ENCODE measurements at places on chromosomes 16 and 17.

GRCh38 chr16:628321-629061, 2.3 kb upstream of the WFIKKN1 start:
- DNase-seq = peak; percentile 29

DNA sequence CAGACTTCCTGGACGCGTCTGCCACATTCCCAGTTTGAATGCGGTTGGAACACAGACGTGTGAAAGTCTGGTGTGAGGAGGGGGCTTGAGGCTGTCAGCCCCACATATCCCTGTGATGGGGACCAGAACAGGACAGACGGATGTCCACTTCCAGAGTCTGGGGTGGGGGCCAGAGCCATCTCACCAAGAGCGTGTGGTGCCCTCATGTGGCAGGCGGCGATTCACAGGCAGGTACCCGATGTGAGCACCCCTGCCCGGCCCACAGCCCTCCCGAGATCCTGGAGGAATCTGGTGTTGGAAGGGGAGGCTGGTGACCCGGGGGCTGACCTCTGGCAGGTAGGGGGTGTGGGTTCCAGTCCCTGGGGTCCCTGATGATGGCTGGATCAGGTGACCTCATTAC, 51.5 kb downstream of the ENGASE start:
- DNase-seq = peak; percentile 62

GRCh38 chr17:35588196-35588920, 1.2 kb downstream of the AP2B1 start:
- DNase-seq = no peak

DNA sequence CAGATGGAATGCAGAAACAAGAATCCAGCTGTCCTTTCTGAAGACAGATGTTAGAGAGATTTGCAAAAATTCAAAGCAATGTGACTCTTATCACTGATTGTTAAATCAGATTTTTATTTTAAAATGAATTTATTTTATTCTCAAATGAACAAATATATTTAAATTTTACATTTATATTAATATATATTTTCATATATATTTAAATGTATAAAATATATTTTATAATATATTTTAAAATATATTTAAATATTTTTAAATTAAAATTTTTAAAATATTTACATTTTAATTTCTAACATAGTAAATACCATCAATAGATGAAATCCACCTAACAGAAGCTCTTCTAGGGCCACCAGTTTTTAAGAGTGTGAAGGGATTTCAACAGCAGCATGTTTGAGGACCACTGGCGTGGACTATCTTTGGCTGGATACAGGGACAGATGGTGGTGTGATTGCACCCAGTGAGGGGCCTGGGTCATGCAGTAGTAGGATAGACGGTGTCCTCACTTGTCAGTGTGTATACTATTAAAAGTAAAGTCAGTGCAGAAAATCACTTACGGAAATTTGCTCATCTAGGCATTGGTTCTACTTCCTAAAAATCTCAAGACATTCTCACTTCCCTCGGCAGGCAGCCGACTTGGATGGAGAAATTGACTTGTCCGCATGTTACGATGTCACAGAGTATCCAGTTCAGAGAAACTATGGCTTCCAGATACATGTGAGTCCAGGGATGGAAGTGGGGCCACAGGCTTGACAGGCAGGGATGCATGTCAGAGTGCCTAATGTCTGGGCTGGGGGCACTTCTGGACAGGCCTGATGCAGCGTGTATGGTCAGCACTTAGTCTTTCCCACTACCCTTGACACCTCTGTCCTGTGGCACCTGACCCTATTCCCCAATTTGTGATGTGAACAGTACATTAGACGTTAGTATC, 56.3 kb downstream of the PLD6 start:
- no peak for DNase-seq

GRCh38 chr17:65856865-65857264, 295.4 kb upstream of the AXIN2 start:
- DNase-seq = no peak

DNA sequence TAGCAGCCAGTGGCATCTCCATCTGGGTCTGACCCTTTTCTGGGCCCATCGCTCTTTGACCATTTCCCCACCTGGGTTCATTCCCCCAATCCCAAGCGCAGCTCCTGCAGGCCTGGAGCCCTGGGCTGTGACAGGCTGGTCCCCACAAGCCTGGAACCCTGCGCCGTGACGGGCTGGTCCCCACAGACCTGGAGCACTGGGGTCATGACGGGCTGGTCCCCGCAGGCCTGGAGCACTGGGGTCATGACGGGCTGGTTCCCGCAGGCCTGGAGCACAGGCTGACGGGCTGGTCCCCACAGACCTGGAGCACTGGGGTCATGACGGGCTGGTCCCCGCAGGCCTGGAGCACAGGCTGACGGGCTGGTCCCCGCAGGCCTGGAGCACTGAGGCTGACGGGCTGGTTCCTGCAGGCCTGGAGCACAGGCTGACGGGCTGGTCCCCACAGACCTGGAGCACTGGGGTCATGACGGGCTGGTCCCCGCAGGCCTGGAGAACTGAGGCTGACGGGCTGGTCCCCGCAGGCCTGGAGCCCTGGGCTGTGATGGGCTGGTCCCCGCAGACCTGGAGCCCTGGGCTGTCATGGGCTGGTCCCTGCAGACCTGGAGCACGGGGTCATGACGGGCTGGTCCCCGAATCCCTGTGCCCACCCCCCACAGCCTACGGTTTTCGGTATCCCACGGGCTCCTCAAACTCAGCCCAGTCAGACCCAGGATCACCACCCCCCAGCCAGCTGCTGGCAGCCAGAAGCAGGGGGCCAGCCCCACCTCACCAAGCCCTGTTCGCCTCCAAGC, 16.6 kb downstream of the TMC6 start:
- DNase-seq = no peak

DNA sequence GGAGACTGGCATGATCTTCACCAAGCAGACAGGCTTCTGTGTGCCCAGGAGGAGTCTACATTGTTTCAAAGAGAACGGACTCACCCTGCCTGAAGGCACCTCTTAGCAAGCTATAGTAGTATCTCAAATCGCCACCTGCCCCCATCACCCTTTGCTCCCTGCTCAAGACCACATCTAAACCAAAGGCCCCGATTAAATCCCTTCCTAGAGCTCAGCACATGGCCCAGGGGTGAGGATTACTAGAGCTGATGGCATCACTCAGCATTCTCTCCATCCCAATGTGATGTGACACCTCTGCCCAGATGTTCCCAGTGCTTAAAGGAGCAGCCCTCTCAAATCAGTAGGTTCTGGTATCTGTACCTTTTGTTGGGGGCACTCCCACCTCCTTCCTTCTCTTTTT, 8.0 kb upstream of the CDC42EP4 start:
- no peak for DNase-seq

GRCh38 chr16:30377812-30378235, 3.2 kb downstream of the MYL11 start:
- DNase-seq = peak; percentile 93

- peak; percentile 41 for DNase-seq
Observed at GRCh38 chr17:64599187-64599676, 62.9 kb downstream of the SMURF2 start.

GRCh38 chr16:77414752-77415231, 20.0 kb downstream of the ADAMTS18 start:
- DNase-seq = no peak

GRCh38 chr17:58047376-58048150, 35.7 kb upstream of the DYNLL2 start:
- DNase-seq = no peak

- no peak for DNase-seq
Observed at GRCh38 chr17:76996741-76997694, 128.8 kb downstream of the MGAT5B start.

DNA sequence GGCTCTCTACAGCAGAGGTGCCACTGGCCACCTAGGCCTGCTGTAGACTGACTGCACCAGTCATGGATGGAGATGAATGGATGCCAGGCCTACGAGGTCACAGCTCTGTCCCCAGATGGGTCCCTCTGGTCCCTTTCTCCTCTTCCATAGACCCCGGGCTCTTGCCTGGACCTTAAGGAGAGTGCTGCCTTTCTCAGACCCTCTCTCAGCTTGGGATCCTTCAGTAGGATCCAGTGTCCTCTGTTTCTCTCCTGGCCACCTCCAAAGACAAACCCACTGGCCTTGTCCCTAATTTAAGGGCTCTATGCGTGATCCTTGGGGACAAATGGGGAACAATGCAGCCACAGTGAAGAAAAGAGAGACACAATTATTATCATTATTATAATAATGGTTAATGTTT, 189.3 kb upstream of the C16orf82 start:
- DNase-seq = no peak

DNA sequence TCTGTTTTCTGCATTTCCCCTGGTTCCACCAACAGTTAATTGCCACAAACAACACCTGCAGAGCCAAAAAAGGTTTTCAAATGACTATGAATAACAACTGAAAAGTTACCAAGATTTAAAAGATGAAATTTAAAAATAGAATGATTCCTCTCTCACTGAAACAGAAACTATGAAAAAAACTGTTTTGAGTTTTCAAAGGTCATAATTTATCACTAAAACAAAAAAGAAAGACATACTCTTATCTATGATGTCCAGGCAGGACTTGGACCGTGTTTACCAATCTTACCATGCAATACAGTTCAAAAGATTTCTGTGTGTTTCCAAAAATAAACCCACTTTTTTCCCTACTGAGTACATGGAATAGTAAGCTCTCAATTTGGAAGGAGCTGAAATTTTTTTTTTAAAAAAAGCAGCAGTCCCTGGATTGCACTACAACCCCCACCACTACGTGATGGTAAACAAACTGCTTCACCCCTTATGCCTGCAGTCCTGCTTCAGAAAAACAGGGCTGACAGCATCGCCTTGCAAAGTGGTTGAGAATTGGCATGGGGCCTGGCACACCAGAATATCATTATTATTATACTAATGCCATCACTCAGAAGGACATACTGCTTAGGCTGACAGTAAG, 8.5 kb downstream of the TXNDC11 start:
- DNase-seq = no peak

DNA sequence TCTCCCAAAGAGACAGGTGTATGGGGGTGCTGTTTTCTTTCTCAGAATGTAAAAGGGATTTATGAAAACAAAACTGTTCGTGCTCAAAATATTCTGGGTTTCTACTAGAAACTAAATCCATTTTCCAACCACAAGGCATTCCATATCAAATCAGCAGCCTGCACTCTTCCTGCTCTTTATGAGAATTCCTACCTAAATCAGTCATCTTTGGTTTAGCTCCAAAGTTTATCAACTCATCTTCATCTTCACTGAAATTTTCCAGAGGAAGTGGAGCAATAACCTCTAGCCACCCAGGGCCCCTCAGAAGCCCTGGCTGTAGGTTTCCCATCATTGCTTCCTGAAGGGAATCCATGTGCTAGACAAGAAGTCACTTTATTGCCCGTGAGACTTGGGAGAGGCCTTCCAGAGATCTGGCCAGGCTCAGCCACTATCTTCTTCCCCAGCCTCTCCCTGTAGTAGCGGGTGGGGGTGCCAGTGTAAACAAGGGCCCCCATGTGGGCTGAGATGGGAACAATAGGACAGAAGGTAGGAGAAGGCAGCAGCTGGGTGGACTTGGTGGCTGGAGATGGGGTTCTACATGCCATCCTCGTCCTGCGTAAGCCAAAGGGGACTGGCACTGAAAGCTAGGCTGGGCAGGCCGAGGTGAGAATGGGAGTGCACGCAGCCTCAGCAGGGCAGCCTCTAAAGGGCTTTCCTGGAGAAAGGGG, 22.0 kb upstream of the ALDH3A1 start:
- no peak for DNase-seq

GRCh38 chr17:17613708-17614114, 22.2 kb upstream of the PEMT start:
- peak; percentile 90 for DNase-seq

GRCh38 chr17:80847496-80848230, 144.0 kb upstream of the CHMP6 start:
- DNase-seq = no peak

DNA sequence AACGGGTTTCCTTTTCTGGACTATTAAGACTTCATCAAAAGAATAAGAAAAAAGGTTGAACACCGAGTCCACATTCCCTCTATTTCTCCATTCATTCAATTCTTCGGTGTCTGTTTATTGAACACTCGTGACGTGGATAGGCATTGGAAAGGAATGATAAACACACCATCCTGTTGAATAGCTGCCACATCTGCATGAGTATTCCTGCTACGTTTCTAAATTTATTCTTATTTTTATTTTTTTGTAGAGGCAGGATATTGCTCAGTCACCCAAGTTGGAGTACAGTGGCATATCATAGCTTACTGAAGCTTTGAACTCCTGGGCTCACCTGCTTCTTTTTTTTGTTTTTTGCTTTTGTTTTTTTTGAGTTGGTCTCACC, 80.8 kb upstream of the CIBAR2 start:
- no peak for DNase-seq

DNA sequence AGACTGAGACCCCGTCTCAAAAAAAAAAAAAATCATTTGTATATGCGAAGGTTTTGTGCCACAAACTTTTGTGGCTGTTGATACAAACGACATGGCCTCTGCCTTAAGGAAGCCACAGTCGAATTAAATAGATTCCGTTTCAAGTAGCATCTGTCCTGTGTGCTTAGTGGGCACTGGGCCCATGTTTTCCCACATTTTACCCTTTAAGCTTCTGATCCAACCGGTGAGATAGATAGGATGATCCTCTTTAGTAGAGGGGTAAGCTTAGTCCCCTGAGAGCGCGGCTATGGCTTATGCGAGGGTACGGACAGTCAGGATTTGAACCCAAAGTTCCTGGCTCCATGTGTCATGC, 776 bp upstream of the TMEM219 start:
- DNase-seq = no peak

GRCh38 chr17:38710985-38711384, 5.9 kb downstream of the MLLT6 start:
- peak; percentile 30 for DNase-seq

DNA sequence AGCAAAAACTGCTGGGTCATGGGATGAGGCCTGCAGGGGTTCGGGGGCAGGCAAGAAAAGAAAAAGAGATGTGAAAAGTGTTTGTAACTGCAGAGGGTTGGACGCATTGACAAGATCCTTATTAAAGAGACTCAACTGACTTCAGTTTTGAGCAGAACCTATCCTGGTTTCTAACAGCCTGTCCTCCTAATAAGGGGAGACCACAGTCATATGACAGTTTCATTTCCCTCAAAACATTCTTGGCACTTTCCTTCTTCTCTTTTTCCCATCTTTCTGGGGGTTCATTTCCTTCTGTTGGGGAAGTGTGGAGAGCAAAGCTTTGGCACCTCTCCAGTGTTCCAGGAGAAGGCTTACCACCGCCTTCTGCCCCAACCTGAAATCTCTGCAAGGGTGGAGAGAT, 118.5 kb downstream of the MAF start:
- DNase-seq = no peak

DNA sequence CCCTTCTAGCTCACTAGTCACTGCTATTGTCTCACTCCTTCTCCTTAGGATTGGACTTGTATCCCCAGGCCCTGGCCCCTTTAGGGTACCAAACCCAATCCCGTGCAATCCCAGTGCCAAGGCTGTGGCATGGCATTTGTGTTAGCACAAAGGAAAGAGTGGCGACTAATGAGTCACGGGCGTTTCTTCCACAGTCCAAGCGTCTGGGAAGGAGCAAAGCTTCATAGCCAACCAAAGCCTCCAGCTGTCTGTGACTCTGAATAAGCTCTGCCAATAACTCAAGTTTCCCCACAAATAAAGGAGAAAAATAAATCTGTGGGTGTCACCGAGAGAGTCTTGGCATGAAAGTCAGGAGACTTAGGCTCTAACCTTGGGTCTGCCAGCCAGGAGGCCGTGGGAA, 54.6 kb upstream of the COX10 start:
- DNase-seq = no peak

- no peak for DNase-seq
Observed at GRCh38 chr17:79590523-79590860, 20.4 kb downstream of the RBFOX3 start.

GRCh38 chr17:77474292-77474988, 333.7 kb downstream of the SEC14L1 start:
- DNase-seq = no peak

Measured in H9 (cell line).